ENCODE measurements at places on chromosomes 4 and X.
A peak's percentile ranks its signal among the peaks of the same experiment; 100 is the strongest.

DNA sequence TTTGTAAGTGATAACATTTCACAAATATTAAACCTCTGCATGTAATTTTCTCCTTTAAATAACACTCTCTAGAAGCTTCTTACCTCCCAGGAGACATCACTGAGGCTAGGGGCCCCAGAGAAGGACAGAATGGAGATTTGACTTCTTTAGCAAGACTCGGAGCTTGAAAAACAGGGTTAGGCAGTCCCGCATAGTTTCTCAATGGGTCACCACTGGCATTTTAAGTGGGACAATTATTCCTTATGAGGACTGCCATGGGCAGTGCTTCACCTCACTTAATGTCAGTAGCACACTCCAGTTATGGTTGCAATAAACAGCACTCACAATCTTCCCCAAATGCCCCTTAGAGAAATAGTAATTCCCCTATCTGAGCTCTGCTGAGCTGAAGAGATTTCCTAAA, 66.7 kb upstream of the NOCT start:
- DNase-seq: no peak

GRCh38 chr4:10456595-10457254, 501 bp downstream of the ZNF518B start:
- peak; percentile 74 for DNase-seq

GRCh38 chr4:146255463-146255862, 41.1 kb downstream of the REELD1 start:
- DNase-seq: no peak

DNA sequence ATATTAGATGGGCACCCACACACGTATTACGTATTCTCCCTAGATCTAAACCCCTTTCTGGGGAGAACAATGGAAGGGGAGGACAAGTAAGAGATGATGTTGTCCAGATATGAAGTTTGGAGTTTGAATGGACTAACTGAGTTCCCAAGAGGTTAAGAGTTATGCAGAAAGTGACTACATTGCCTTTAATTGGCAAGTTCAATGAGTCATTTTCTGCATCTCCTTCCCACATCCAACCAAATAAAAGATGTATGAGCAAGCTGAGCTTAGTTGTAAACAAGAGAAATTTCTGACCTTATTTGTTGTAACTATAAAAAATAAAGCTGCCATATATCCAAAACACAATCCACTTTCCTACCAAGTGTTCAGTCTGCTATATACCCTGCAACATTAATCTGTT, 50.5 kb downstream of the TIGD2 start:
- DNase-seq: no peak

- no peak for DNase-seq
Measured at GRCh38 chr4:168666531-168666930, 169.7 kb downstream of the PALLD start.

DNA sequence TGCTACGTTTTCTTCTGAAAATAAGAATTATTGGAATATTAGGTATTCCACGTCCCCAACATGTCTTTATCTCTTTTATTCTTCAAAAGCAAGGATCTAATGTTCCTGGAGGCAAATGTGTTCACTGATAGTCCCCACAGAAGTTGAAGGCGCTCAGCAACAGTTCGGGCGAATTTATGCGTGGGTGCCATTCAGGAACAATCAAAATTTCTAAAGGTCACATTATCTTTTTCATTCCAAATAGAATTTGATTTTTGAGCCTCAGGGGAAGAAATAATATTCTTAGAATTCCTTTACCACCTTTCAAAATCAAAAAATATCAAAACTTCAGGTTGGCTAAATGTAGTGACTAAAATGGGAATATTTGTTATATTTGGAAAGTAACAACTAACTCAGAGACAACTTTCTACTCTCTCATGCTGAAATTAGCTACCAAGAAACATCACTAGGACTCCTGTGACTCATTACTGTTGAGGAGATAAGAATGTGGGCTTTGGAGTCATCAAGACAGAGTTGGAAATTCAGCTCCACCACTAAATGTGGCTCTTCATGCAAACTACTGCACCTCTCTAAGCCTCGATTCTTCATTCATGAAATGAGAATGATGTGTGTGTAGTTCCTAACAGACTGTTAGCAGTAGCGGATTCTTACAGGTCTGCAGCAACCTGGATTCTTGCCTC, 72.3 kb upstream of the KIT start:
- DNase-seq: no peak

DNA sequence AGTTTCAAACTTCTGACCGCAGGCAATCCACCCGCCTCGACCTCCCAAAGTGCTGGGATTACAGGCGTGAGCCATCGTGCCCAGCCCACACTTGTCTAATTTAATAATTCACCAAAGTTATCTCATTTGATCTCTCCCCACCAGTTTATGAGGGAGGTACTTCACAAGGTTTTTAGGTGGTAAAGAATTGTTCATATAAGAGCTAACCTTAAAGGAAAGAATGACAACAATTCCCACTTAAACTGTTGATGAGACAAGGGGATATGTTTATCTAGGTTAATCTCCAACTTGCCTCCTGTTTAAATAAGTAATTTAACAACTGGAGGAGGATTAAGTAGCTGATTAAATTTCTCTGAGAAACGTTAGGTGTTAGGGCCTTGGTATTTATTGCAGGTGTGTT, 117.6 kb upstream of the CBLL2 start:
- DNase-seq: no peak

DNA sequence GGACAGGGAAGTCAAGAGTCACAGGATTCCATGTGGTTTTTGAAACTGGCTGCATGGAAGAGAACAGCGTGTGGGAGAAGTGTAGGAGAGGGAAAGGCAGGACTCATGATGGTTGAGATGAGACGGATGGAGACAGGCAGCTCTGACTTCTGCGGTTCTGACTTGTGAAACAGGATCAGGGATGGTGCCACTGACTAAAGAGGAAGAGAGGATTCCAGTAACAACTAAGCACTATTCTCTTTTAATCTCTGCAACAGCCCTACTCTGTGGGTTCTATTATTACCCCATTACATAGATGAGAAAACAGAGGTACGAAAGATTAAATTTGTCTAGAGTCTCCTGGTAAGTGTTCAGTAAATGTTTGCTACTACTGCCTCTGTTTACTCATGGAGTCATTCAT, 156.3 kb downstream of the CBR4 start:
- DNase-seq: peak; percentile 25

DNA sequence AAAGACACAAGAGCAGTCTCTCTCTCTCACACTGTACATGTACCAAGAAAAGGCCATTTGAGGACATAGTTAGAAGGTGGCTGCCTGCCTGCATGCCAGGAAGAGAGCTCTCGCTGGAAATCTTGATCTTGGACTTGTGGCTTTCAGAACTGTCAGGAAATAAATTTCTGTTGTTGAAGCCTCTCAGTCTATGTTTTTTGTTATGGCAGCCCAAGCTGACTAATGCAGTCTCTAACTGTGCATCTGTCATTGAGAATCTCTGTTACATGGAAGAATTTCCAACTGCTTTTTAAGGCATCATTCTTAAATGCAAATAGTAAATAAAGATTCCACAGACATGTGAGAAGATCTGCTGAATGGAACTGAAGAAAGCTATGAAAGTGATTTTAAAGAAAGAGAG, 198.3 kb downstream of the PCDH10 start:
- DNase-seq: no peak

- DNase-seq: no peak
Measured at GRCh38 chr4:79170077-79170476, 155.8 kb downstream of the NAA11 start.

GRCh38 chrX:148867596-148867995, 367.2 kb downstream of the AFF2 start:
- no peak for DNase-seq

GRCh38 chr4:94892051-94892450, 134.3 kb downstream of the BMPR1B start:
- DNase-seq: no peak

DNA sequence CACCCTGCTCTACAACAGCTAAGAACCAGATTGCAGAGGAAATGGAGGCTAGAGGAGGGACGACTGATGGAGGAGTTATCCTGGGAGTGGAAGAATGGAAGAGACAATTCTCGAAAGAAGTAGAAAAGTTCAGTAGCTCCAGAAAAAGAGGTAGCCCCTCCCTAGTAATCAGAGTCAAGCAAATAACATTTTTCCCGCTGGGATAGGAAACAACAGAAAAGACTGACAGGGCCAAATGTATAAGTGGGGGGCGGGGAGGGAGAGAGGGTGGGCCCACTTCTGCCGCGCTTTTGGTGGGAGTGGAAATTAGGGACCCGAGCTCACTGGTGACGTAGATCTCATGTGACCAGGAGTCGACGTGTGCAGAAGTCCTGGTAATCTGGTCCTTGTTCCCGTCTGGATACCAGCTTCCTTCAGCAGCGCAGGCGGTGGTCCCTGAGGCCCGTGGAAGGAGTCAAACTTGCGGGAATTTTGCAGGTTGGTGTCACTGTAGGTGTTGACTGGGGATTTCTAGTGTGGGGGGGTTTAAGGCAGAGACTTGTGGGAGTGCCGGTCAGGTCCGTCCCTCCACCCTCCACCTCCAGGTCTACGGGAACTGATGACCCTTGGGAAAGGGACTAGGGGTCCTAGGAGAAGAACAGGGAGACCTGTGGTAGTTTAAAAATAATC, at the start of gene TCEAL9:
TSS of gene TCEAL9 (plus strand) at position 377 of the 669 bp plus-strand sequence. CDS start 1,179 bp downstream, outside the sequence.
- no peak for DNase-seq

DNA sequence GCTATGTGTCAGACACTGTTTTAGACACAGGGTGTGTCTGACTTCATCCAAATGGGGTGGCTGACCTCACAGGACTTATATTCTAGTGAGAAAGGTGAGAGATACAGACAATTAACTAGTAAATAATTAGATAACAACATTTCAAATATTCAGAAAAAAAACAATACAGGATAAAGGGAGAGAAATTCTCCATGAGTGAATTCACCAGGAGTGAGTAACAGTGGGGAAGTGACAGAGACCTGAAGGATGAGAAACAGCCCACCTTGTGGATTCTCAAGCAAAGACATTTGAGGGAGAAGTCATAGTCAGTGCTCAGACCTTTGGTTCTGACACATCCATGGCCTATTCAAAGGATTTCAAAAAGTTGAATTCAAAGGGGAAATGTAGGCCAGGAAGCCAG, 627.9 kb downstream of the IQCM start:
- DNase-seq: no peak

DNA sequence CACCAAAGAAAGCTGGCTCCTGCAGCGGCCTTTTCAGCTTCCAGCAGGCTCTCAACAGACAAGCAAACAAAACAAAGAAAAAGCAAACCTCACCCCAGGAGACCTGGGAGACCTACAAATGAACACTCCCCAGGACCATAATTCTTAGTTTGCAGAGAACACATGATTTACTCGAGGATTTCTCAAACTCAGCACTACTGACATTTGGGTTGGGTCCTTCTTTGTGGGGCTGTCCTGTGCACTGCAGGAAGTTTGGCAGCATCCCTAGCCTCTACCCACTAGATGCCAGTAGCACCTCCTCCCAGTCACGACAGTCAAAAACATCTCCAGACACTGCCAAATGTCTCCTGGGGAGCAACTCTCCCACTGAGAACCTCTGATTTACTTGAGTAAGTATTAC, 21.9 kb downstream of the APOO start:
- DNase-seq: no peak

DNA sequence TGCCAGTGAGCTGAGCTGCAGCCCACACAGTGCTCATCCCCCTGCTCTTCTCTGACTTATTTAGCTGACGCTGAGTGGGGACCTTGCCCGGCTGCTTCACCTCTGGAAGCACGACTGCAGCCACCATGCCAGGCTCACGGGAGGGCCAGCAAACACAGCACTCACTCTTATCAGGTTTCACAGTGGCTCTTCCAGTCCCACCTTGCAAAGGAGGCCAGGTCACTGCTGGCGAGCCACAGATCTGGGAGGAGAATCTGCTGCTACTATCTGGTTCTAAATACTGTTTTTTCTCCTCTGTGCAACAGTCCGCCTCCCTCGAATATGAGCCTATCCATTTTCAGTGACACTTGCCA, 6.7 kb upstream of the SPON2 start:
- DNase-seq: no peak

- no peak for DNase-seq
Measured at GRCh38 chr4:46450556-46450955, 60.6 kb upstream of the GABRA2 start.

GRCh38 chr4:142202404-142203332, 566.3 kb downstream of the IL15 start:
- DNase-seq: no peak

- DNase-seq: no peak
Measured at GRCh38 chr4:153963216-153963615, 174.3 kb upstream of the SFRP2 start.

DNA sequence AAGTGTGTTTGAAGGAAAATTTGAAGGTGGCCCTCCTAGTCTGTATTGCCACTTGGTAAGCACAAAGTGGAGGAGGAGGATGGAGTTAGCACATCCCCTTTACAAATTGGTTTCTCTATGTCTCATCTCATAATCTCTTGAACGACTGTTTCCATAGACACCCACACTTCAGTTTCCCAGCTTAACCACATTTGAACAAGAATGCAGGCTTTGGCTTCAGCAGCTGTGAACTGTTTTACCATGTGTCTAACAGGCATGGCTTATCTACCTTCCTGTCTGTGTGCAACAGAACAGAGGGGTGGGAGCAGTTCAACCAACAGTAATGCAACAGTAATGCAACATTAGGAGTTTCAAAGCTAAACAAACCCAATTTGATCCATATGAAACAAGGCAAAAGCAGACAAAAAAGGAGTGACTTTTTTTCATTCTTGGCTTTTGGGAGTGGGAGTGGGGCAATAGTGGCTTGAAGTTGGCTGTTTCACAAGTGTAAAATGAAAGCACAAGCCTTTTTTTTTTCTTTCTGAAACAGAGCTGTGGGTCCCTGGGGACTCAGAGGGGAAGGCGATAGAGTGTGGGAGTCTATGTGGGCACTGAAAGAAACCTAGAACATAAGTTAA, 108.0 kb downstream of the ITM2A start:
- DNase-seq: peak; percentile 22

DNA sequence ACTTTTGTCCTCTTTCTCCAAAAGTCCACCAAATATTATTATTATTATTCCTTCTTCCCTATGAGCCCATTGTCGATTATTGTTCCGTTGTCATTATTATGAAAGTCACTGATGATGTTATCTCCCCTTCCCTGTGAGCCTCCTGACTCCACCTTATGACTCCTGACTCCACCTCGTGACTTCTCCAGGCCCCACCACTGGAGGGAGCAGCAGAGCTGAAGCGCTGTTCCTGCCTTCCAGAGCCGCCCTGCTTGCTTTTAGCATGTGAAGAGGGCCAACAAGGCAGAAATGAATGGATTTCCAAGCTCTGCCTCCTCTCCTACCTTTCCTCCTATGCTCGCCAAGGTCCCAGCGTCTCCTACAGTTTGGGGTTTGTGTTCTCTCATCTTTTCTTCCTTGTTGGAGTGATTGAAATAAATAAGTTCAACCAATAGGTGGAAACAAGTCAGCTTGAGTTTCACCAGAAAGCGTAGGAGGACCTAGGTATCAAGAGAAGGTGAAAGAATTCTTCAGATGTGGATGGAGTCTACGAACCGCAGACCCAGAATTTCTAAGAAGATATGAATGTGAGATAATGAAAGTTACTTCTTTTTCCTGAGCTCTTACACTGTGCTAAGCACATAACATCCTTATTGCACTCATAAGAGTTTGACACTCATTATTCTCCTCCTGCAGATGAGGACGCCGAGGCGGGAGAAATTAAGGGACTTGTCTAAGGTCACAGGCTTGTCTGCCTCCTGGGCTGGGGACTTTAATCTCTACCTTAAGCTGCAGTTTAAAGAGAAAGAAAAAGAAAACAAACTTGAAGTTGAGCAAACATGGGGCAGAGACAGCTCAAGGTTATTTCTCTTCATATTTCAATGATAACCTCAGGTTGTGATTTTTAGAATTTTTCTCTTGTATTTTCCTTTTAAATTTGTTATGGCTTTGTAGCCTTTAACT, 26.1 kb downstream of the IGSF1 start:
- no peak for DNase-seq

- no peak for DNase-seq
Measured at GRCh38 chrX:10006086-10006485, 38.9 kb downstream of the CLDN34 start.
